Astrocyte (in vitro differentiated cells and primary cell): ENCODE measurements at places on chromosomes 7 and 10.

- DNase-seq = no peak
Measured at GRCh38 chr10:124213471-124213870, 120.1 kb upstream of the CHST15 start.

GRCh38 chr10:132865171-132865631 is 77.2 kb downstream of the CFAP46 start:
- DNase-seq = no peak

- no peak for DNase-seq
Measured at GRCh38 chr7:50713123-50713965, 69.4 kb downstream of the GRB10 start.

- no peak for DNase-seq
Measured at GRCh38 chr10:66834802-66835201, 91.0 kb upstream of the LRRTM3 start.

- no peak for DNase-seq
Measured at GRCh38 chr10:101447477-101447876, 93.5 kb downstream of the BTRC start.

DNA sequence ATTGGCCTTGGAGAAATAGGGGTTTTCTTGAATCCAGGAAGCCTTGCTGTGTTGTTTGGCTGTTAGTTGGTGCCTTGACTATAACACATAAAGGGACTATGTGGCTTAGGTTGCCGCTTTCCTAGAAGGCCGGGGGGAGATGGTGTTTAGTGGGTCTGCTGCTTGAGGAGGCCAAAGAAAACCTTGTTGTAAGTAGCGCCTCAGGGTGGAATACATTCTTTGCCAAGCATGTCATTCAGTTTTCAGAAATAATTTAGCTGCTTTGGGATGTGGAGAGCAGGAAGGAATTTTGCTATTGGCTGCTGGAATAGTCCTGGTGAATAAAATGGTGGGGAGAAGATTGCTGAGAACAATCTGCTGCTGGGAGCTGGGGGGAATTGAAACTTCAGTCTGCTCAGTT is 132.9 kb upstream of the WNT16 start:
- DNase-seq = peak; percentile 7

GRCh38 chr10:133162178-133162909 is 2.3 kb downstream of the KNDC1 start:
- DNase-seq = no peak

GRCh38 chr7:48046458-48046857 is 11.1 kb downstream of the C7orf57 start:
- DNase-seq = no peak

DNA sequence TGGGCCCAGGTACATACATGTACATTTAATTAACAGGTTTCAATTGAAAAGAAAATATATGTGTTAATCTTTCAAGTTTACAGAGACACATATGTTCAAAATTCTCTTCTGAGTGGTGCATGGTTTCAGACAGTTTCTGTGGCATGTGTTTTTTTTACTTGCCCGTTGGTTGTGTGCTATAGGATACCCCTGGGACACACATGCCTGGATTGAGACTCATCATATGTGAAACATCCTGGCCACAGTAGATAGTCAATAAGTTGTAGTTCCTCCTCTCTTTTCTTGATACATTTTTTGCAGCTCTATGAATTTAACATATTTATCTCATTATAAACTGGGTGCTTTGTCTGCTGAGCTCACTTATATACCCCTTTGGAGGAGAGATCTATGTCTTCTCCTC is 207.8 kb upstream of the CTBP2 start:
- DNase-seq = no peak

- no peak for DNase-seq
Measured at GRCh38 chr7:103574576-103574975, 128.6 kb upstream of the SLC26A5 start.

DNA sequence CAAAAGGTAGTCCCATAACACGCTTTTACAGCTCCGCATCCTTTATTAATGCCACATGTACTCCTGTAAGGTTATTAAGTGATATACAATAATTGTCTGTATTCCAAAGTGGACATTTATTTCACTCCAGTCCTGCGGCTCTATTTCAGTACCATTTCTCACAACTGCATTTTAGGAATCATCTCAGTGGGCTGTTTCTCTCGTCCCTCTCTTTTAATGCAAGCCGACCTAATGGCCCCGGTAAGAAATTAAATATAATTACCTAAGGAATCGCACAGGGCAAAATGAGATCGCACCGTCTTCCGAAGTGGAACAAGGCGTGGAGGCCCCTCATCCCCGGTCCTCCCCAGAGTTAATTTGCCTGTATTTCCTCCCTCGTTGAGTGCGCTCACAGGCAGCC is 216.5 kb downstream of the RAB11FIP2 start:
- no peak for DNase-seq

DNA sequence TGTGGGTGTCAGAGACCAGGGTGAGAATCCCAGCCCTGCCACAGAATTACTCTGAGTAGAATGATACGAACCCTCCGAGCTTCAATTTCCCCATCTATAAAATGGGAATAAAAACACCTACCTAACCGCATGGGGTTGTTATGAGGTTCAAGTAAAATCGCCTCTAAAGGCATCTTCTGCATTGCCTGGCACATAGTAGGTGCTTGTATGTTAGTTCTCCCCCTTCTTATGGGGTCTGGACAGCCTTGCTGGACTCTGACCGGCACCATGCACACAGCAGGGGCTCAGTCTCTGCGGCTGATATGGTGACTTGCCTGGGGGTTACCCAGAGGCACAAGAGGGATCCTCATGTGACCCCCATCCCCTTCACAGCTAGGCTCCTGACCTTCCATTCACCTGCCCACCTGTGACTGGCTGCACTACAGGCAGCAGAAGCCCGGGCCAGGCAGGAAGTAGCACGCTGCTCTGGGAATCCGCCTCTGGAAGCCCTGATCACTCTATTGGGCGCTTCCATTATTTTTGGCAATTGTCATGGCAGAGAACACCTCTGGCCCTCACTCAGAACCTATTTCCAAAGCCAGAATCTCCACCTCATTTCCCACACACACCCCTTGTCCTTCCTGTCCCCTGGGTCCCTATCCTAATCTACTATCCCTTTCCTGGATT is 6.0 kb downstream of the SH3PXD2A start:
- DNase-seq = no peak

DNA sequence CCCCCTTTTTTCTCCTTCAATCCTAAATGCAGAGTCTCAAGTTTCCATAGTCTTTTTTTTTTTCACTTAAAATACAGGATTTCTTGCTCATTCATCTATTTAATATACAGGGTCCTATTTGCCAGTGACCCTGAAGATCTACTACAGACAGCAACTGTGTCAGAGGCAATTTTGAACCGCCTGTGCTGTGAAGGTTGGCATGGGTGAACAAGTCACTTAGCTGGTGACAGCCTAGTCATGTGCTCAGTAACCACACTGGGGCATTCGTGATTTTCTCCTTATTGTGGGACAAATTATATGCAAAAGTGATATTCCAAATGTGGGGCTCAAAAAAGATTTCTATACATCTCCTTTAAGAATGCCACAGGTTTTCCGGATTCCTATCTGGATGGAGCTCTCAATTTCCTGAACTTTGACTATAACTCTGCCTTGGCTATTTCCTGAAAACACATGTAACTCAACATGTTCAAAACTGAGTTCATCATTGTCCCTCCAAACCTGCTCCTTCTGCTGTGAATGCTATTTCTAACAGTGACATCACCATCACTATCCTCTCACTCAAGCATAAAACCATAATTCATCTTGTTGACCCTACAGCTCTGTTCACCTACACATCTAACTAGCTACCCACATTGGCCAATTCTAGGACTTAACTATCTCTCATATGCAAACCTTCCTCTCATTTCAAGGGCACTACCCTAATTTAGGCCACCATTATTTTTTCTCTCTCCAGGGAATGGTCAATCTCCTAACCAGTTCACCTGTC is 36.7 kb downstream of the CDK6 start:
- DNase-seq = no peak

GRCh38 chr10:77965294-77965693 is 38.7 kb upstream of the DLG5 start:
- DNase-seq = peak; percentile 87

DNA sequence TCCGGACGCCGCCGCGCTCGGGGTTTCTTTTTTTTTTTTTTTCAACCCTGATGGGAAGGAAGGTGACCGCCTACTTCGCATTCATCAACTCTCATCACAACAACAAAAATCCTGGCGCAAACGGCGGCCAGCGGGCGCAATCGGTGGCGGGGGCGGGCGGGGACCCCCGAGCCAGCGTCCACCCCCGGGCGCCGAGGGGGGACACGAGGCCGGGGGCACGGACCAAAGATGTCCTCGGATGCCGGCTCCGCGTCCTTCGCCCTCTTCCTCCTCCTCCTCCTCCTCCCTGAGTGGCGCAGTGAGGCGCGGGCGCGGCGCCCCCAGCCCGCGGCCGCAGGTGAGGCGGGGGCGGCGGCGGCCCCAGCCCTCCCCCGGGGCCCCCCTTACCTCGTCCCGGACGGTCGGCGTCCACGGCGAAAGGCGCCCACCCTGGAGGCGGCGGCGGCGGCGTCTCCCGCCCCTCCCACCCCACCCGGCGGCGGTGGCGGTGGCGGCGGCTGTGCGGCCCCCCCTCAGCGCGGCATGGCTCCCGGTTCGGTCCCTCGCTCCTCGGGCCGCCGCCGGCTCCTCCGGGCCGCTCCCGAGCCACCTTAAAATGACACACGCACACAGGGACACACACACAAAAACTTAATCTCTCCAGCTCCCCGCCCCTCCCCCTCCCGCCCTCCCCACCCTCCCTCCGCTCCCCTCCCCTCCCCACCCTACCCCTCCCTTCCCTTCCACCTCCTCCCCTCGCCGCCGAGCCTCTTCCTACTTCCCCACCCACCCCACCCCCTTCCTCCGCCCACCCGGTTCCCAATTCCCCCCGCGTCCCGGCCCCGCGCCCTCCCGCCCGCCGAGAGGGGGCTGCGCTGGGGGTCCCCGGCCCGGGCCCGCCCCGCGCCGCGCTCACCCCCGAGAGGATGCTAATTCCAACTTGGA is at the start of gene CTBP2:
Gene CTBP2 (minus strand): TSS at position 632 of the 924 bp plus-strand sequence.
- DNase-seq = no peak

DNA sequence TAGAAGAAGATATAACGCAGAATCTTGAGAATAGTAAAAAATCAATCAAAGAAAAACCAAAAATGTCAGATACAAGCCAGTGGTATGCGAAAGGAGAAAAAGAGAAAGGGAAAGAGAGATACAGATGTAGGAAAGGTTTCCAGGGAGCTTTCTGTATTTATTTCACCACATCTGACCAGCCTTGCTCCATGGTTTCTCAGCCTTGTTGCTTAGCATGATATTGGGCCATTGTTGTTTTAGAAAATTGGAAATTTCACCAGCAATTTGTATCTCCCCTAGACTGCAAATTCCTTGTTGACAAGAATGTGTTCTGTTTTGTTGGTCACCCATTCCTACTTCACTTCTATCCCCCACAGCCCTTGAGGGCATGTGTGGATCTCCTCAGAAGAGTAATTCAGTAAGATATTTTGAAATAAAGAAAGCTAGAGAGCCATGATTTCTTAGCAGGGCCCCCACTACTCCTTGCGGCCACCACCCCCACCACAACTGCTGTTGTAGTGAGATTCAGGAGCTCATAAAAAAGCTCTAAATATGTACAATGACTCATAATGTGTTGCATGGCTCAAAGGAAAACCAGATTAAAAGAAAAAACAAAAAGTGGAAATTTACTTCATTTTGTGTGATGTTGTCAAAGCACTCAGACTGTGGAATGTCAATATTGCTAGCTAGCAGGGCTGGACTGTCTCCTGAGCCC is 138.7 kb downstream of the CHRM2 start:
- DNase-seq = no peak

DNA sequence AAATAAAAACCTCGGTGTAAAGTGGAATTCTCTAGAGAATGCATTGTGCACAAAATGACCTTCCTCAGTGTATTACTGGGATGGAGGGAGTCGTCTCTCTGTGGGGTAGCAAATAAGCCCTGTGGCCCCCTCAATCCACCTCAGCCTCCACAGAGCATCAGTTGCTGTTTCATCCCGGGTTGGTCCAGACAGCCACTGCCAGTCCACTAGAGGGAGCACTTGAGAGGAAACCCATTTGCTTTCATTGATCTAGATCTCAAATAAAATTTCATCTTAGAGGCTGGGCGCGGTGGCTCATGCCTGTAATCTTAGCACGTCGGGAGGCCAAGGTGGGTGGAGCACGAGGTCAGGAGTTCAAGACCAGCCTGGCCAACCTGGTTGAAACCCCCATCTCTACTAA is 1128.7 kb downstream of the CNTNAP2 start:
- DNase-seq = no peak

DNA sequence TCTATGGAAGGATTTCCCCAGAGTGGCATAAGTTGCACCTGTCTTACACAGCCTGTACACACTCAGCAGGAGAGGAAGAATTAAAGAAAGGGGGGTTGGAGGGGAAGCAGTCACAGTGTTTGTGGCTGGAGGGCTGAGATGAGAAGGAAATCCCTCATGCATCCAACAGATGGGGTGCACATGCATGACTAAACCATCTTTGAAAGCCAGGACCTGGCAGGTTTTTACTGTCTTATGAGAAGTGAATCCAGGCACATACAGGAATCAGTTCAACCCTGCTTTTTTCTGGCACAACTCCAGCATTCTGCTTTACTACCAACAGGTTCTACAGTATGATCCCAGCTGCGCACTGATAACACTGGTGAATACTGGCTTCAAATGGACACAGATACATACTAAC is 107.7 kb downstream of the CACNA2D1 start:
- peak; percentile 14 for DNase-seq

GRCh38 chr7:142796001-142796500 is 25.3 kb downstream of the PRSS2 start:
- no peak for DNase-seq

DNA sequence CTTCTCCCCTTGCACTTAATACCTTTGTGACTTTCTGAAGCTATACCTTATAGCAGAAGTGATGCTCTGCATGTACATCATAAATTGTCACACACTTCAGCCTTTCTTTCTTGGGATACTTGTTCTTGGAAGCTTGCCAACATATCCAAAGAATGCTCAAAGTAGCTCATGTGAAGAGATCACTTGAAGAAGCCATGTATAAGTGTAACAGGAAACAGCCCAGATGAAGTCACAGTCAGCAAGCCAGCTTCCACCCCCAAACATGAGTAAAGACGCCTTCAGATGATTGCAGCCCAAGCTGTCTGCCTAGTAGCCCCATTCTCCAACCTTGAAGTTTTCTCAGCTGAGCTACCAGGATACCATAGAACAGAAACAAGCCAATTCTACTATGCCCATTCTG is 50.9 kb downstream of the DGKB start:
- no peak for DNase-seq

- DNase-seq = peak; percentile 27
Measured at GRCh38 chr10:118585234-118585633, 10.2 kb downstream of the PRLHR start.

DNA sequence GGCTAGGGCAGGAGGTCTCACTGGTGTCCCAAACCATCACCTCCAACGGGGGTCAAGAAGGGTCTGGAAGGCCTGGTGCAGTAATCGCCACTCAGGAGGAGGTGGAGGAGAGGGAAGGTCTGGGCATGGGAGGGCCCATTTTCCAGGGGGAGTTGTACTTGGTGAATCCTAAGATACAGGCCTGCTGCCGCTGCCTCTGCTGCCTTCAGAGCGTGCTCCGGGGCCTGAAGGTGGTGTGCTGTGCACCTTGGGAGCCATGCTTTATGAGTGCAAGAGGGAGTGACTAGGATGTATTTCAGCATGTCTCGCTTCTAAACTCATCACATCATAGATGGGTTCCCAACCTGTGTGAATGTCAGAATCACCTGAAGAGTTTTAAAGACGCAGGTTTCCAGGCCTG is 78.2 kb downstream of the GLRX3 start:
- DNase-seq = no peak

- DNase-seq = no peak
Measured at GRCh38 chr7:14787551-14787950, 115.0 kb downstream of the DGKB start.
